H1 (cell line): ENCODE measurements at places on chromosomes 4 and X. TPM values are rescaled to one million over a fixed set of nuclear protein-coding genes. Genes with fewer than 3 reads are reported as not detected.

DNA sequence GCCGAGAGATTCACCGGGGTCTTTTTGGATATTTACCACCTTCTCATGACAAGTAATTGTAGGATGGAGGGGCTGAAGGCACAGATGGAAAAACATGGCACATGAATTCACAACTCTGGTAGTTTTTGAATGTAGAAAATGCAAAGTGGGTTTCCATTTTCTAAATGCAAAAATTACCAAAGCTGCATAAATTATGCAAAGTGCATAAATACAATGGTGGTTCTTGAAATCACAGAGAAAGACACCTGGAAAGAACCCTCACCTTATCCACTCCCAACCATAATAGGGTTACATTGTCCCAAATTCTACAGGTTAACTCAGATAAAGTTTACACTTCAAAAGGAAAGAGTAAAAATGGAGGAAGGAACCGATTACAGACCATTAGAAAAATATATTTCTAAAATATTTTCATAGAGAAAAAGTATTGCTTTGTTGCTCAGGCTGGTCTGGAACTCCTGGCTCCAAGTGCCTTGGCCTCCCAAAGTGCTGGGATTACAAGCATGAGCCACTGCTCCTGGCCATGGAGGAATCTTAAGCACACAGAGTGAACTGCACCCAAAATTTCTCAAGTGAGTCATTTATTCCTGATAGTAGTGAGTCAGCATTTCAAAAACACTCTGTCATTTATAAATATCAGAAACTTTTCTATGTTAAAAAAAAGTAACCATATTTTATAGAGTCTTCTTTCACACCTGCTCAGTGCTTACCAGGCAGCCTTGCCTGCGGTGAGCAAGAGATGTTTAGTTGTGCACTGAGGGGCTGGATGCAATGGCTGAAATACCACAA lies 101.4 kb downstream of the FIP1L1 start:
- no peak for DNase-seq

DNA sequence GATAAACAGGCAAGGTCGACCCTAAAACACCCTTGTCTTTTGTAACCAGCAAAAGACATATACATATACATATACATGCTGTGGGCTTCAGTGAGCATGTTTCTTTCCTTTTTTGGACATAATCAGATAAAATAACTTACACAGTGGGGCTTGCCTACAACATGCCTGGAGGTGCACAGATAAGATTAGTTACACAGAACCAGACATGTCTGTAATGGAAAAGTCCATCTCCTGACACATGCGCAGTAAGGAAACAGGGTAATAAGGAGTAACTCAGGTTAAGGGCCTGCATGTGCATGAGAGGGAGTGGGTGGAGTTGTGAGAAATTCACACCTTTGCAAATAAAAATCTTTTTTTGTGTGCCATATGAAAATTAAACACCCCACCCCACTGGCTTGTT lies 3.4 kb downstream of the UGT2A1 start:
- DNase-seq = no peak

GRCh38 chr4:126441173-126442035 lies 1126.6 kb downstream of the FAT4 start:
- no peak for DNase-seq

GRCh38 chr4:44237643-44238042 lies 211.0 kb downstream of the KCTD8 start:
- no peak for DNase-seq

GRCh38 chrX:69357317-69357716 lies 146.8 kb upstream of the NALF2 start:
- no peak for DNase-seq

DNA sequence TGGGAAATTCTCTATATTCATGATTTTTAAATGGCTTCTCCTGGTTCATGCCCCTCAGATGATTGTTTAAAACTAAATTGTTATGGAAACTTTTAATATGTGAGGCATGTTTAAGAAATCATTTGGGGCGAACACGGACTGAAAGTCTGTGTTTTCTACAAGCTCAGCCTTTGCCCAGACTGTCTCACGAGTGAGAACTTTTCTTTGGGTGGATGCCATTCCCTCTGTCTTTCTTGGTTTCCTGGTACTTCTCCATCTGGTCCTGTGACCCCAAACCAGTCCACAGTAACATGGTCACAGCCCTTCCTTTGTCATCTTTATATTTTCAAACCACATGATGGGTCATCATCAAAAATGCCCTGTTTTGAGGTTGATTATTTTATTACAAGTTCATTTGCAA lies 186.6 kb upstream of the GNPDA2 start:
- no peak for DNase-seq

- peak; percentile 64 for DNase-seq
Observed at GRCh38 chr4:173518425-173519102, 11.5 kb downstream of the HAND2 start.

GRCh38 chr4:39823191-39823590 lies 125.3 kb downstream of the UBE2K start:
- DNase-seq = no peak

GRCh38 chr4:44447563-44448504 lies 775 bp downstream of the KCTD8 start:
- DNase-seq = no peak

DNA sequence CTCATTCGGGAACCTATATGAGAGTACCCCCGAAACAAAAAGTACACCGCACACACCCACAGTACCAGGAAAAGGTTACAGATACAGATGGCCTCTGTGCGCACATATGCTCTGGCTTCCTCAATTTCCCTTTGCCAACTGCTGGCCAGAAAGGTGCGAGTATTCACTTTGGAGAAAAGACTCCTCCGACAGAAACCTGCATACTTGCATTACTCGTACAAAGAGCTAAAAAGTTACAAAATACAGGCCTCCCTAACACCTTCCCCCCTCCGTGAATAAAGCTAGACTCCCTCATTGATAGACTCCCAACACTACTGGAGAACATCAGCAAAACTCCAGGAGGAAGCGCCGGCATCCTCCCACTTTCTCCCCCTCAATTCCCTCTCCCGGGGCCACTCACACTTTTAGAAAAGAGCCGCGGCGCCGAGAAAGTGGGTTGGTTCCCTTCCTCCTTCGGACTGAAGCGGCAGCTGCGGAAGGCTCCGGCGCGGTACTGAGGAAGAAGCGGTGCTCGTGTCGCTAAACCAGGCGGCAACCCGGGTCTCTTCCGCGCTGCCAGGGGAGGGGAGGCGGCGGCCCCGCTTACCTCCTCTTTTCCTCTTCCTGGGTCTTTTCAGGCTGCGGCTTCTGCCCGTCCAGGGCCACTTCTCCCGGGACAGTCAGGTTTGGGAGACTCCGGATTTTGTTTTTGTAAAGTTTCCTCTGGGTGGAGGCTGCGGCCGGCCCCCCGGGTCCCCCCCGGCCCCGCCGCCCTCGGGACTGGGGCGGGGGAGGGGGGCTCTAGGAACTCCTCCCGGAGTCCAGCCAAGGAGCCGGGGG lies 1.1 kb downstream of the FBXW7 start:
- peak; percentile 58 for DNase-seq

DNA sequence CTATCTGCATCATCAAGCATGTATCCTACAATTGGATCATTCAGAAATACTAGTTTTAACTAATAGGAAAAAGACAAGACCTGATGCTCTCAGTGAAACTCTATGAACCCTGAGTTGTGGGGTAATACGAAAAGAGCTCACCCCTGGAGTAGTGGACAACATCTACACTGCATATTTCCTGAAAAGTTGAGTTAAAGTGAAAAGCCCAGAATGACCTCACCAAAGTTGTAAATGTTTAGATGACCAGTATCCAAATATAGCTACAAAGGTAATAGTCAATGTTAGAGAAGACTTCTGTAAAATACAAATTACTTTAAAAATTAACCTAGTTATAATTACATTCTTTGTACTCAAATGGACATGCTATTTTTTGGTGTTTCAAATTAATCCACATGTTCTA lies 52.8 kb upstream of the SRPX start:
- no peak for DNase-seq

- no peak for DNase-seq
Observed at GRCh38 chr4:159290321-159291030, 187.6 kb downstream of the RAPGEF2 start.

- no peak for DNase-seq
Observed at GRCh38 chrX:129744861-129745321, 6.1 kb downstream of the XPNPEP2 start.

The NPNT gene
- 0.11 and 0.24 TPM in 2 replicates for polyA plus RNA-seq

The PTCHD1 gene
- 0.53 and 0.60 TPM in 2 replicates for polyA plus RNA-seq

The C1QTNF7 gene
- polyA plus RNA-seq = not detected in 2 replicates

The PNMA6E gene
- not detected in 2 replicates for polyA plus RNA-seq

The LRCH2 gene
- polyA plus RNA-seq = 0.88 and 1.5 TPM in 2 replicates
